ENCODE measurements at places on chromosomes 1 and 21.

- DNase-seq = no peak
These were observed 294.0 kb upstream of the PTBP2 start for GRCh38 chr1:96427616-96428015.

GRCh38 chr1:24058671-24059455, 53.1 kb downstream of the MYOM3 start:
- no peak for DNase-seq

DNA sequence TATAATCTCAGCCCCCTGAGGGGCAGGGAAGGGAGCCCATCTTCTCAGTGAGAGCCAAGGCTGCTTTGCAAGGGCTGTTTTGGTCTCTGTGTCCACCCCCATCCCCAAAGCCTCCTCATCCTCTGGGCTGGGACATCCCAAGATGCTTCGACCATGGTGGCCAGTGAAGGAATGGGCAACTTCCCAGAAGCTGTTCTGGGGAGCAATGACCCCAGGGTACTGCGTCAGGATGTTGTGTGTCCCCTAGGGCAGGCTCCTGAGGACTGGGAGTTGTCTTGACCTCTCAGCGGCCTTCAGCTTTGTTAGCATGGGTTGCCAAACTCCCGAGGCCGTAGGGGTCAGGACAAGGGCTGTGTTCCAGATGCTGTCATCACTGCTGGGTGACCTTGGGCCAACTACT, 238.4 kb upstream of the POU3F1 start:
- no peak for DNase-seq

DNA sequence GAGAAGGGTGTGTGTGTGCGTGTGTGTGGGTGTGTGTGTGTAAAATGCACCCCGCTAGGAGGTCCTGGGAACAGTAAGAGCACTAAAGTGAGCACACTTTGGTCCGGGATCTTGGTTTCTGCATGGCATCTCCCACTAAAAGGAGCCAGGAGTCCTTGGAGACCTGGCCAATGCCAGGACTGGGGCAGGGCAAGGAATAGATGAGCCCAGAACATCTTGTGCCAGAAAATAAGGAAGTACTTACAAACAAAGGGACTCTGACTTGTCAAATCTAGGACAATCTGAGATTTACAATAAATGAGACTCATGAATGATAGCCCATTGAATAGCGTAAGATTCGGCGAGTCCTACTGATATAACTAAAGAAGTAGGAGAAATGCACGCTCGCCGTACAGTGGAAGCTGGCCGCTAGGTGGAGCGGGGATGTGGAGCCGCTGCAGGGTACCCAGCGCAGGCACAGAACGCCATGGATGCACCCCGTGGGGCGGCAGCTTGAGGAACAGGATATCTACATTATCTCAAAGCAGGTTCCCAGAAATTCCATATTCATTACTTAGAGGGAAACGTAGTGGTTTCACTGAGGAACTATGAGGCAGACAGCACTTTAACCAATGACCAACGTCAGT, 7.1 kb downstream of the SLC37A1 start:
- DNase-seq = no peak

All from T-helper 2 cell (primary cell).